Progenitor cell of endocrine pancreas (in vitro differentiated cells): ENCODE measurements at places on chromosomes 16 and 17.

DNA sequence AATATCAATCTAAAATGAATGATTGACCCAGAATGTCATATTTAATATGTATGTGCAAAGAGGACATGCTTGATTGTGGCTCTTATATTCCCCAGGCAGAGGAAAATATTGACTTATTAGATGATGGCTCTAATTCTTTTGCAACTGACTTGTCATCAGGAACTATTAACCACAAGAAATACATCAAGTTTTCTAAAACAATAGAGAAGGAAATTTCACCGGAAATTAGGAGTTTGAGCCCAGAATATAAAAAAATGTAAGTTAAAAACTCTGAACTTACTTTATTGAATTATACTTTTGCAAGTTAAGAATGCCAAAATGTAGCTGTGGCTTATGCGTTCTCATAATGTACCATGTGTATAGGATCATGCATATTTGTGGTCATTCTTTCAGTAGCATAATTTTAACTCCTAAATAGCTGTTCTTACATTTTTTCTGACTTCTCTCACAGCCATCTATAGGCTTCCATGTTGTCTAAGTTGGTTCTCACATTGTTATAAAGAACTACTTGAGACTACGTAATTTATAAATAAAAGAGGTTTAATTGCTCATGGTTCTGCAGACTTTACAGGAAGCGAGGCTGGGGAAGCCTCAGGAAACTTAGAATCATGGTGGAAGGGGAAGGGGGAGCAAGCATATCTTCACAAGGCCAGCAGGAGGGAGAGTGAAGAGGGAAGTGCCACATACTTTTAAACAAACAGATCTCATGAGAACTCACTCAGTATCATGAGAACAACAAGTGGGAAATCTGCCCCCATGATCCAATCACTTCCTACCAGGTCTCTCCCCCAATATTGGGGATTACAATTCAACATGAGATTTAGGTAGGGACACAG is 11.6 kb downstream of the EFCAB13 start:
- no peak for DNase-seq

DNA sequence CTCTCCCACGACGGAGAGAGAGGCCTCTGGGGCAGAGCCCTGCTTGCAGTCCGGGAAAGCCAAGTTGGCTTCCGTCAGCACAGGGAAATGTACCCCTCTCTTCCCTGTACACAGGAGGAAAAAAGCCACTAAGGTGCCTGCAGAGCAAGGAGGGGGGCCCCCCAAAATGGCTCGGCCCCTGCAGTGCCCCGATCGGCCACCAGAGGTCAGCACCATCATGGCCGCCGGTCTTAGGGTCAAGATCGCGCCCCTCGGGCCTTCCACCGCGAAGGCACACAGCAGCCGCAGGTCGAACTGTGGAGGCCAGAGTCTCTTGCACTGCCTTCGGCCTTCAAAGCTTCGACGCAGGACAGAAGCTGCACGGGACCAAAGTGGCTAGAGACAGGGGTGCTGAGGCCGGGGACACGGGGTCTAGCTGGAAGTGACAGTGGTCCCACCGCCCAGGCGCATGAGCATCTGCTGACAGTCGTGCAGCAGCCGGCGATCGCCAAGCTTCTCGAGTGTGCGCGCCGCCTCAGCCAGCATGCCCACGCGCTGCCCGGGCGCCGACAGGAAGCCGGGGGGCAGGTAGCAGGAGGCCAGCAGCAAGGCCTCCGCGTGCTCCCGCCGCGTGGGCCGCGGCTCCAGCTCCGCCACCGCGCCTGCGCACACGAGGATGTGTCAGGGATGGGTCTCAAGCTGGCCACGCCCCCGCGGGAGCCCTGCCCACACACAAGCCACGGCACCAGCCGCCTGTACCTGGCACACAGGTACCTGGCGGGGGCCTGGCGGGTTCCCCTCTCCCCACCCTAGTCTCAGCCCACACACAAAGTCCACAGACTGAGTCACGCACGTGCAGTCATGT is 24.4 kb downstream of the SREBF1 start:
- peak; percentile 89 for DNase-seq

- no peak for DNase-seq
These were observed 36.5 kb upstream of the PVALEF start for GRCh38 chr17:81128774-81129173.

DNA sequence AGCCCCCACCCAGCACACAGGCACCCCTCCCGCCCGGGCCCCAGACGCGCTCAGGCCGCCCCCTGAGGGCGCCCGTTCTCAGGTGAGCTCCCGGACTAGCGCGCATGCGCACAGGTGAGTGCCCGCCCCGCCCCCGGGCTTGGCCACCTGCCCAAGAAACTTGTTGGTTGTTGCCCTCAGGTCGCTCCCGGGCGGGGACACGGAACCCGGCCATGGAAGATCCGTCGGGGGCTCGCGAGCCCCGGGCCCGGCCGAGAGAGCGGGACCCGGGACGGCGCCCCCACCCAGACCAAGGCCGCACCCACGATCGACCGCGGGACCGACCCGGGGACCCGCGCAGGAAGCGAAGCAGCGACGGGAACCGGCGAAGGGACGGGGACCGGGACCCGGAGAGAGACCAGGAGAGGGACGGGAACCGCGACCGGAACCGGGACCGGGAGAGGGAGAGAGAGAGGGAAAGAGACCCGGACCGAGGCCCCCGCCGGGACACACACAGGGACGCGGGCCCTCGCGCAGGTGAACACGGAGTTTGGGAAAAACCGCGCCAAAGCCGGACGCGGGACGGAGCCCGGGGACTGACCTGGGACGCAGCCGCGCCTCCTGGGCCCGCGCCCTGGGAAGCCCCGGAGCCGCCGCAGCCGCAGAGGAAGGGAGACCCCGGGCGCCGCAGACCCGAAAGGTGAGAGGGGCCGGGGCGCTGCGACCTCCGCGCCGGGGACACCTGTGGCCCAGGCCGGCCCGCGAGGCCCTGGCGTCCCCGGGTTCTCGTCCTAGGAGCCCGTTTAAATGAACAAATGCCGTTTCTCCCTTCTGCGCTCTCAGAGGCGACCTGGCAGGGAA is at the start of gene MARVELD3:
Gene MARVELD3, plus strand, starts transcription at position 167 of the 840 bp plus-strand sequence. Its CDS starts 46 bp downstream, at position 213.
- peak; percentile 96 for DNase-seq

- DNase-seq = no peak
These were observed at the start of gene CIITA for GRCh38 chr16:10876799-10877341. CIITA (plus strand) TSS chr16:10877202; CDS start chr16:10877331, 129 bp downstream.

DNA sequence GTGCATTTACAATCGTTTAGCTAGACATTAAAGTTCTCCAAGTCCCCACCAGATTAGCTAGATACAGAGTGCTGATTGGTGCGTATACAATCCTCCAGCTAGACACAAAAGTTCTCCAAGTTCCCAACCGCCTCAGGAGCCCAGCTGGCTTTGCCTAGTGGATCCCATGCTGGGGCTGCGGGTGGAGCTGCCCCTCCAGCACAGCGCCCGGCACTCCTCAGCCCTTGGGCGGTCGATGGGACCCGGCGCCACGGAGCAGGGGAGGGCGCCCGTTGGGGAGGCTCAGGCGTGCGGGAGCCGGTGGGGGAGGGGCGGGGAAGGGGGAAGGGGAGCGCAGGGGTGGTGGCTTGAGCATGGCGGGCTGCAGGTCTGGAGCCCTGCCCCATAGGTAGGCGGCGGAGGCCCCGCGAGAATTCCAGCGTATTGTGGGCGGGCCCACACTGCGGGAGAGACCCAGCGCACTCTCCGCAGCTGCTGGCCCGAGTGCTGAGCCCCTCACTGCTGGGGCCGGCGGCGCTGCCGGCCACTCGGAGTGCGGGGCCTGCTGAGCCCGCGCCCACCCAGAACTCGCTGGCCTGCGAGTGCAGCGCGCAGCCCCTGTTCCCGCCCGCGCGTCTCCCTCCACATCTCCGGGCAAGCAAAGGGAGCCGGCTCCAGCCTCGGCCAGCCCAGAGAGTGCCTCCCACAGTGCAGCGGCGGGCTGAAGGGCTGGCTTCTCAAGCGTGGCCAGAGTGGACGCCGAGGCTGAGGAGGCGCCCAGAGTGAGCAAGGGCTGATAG is 907.5 kb downstream of the CDH8 start:
- no peak for DNase-seq

- no peak for DNase-seq
These were observed 7.7 kb upstream of the ITGA3 start for GRCh38 chr17:50048146-50048720.
